ENCODE measurements at places on chromosomes 2 and 18.

GRCh38 chr2:119574108-119574815 is 30.0 kb downstream of the CFAP221 start:
- no peak for DNase-seq

- no peak for DNase-seq
Measured at GRCh38 chr2:88442061-88442460, 10.4 kb downstream of the FOXI3 start.

DNA sequence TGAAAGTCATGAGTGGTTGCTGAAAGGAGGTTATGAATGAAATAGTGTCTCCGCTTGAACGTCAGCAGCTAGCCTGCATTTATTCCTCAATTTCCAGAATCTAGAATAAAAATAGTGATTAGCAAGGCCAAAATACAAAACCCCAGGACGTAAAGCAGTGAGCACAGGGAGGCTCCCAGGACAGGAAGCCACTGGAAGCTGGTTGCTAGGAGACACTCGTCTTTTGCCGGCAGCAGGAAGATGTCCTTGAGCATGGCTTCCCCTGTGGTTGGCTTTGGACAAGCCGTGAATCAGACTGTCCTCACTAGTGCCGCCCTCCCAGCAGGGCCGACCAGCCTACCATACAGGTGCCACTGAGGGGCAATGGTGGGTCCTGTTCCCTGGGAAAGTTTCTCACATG is 374.4 kb downstream of the MTX2 start:
- no peak for DNase-seq

DNA sequence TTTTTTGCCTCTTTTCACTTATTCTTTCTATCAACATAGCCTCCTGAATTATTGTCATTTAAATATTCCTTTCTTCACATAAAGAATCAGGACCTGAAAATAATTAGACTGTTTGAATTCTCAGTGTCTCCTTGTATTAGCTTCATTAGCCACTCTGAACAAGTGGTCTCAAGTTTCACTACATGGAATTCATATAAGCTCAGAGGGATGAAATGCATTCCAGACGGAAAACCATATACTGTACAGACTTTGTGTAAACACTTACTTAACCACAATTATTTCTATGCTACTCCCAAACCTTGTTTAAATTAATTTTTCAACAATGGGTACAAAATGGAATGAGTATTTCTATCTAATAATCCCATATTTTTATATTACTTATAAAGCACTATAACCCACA is 53.4 kb downstream of the CHN1 start:
- DNase-seq, result no peak

DNA sequence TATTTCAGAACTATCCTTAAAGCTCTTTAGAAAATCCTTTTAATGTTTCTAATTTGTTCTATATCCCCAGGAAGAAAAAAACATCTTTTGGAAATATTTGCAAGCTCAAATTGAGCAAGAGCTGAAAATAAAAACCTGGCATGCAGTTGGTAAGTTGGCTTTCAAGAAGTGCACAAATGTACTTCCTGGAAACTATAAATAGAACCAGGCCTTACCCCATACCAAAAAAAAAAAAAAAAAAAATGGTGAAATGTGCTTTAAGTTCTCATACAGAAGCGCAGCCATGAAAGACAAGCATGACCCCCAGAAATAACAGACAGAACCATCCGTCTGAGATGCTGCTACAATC is 178.5 kb downstream of the HDAC4 start:
- no peak for DNase-seq

GRCh38 chr2:74821177-74822126 is 12.5 kb upstream of the HK2 start:
- DNase-seq, result no peak

DNA sequence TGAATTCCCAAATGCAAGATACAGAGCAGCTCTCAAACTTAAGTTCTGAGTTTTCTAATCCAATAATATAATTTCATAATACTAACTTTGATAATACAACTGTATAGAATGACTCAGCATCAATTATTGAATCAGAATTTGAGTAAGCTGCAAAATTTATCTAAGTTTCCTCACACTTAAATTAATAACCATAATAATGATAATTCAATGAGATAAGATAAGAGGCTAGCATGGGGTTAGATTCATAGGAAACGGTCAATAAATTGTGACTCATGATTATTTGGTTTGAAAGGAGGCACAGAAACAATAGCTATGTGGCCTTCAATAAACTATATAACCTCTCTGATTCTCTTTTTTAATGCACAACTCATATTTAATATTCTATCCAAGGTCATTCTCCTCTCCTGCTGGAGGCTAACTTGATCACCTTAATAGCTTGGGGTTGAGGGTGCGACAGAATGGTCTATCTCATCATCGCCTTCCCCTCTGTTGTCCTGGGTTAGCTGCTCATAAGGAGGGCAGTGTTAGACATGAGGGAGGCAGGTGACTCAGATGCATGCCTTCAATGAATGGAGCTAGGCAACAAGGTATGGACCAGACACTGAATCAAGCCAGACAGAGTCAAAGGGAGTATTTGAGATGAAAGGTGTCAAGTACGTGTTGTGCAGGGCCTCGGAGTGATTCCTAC is 36.2 kb upstream of the BMP10 start:
- no peak for DNase-seq

GRCh38 chr18:398935-399630 is 101.4 kb downstream of the COLEC12 start:
- no peak for DNase-seq

- no peak for DNase-seq
Measured at GRCh38 chr2:205198140-205198525, 484.2 kb upstream of the NRP2 start.

- DNase-seq, result no peak
Measured at GRCh38 chr2:64735504-64735903, 81.8 kb upstream of the SERTAD2 start.
